ENCODE measurements at places on chromosomes 4 and X. TPM values are rescaled to one million over a fixed set of nuclear protein-coding genes. Genes with fewer than 3 reads are reported as not detected.

DNA sequence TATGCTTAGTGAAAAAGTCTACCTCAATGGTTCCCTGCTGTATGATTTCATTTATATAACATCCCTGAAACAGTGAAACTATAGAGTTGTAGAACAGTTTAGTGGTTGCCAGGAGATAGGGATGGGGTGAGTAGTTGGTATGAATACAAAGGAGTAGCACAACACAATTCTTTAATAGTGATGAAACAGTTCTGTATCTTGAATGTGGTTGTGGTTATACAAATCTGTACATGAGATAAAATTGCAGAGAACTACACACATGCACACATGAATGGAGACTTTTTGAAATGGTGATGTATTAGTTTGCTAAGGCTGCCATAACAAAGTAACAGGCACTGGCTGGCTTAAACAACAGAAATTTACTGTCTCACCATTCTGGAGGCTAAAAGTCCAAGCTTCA is 677.1 kb downstream of the ADGRL3 start:
- DNase-seq = no peak

DNA sequence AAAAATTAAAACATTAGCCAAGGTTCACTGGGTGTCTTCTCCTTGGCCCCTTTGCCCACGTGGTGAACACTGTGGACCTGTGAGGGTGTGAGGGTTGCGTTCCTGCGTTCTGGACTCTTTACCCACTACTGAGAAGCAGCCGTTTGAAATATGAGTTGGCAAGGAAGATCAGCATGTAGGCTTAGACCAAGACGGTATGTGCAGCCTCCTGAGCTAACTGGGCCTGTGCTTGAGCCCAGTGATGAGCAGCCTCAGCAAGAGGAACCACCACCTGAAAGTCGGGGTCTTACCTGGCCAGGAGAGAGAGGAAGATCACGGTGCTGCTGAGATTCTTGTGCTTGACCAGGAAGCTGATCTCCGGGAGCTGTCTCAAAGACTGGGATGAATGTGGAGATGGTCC is 19.5 kb downstream of the RGS12 start:
- no peak for DNase-seq

DNA sequence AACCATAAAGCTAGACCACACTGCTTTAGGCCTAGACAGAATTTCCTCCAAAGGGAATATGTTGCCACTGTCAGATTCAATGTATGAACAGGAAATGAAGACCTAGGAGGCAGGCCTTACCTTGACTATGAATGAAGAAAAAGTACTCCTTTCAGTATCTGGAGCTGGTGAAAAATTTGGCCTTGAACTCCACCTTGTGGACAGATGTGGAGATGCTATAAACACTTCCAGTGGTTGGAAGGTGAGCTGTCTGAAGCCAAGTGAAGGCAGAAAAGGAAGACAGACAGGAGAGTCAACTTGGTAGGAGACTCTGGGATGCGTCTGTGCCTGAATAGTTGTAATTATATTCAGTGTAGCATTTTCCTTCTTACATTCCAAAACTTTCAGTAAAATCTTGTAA is 17.2 kb downstream of the SPIN3 start:
- DNase-seq = peak; percentile 56

- DNase-seq = no peak
These were observed 2.0 kb downstream of the DIPK2B start for GRCh38 chrX:45198706-45199105.

- peak; percentile 77 for DNase-seq
These were observed 37.2 kb upstream of the FAM9C start for GRCh38 chrX:13081395-13082205.

DNA sequence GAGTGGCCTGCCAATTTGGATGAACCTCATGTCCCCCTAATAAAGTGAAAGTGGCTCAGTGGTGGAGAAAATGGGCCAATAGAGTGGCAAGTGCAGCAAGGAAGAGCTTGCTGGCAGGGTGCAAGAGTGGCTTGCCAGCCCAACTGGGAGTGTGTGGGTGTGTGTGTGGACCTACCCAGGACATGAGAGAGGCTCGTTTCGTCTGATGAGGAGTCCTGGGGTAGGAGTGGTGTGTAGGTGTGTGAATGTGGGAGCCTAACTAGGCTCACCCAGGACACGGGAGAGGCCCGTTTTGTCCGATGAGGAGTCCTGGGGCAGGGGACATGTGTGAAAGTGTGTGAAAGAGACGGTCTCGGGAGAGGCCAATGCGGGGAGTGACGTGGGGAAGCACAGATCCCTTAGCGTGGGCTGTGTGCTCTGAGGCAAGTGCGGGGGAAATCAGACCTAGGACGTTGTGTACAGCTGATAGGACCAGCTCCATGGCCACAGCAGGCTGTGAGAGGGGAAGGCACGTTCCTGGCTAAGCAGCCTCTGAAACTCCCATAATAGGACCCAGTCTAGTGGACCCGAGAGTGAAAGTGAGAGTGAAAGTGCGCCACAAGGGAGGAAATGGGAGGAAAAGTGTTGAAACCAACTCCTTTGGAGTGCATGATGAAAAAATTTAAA is 5.3 kb downstream of the GAGE10 start:
- DNase-seq = no peak

- no peak for DNase-seq
These were observed 24.3 kb downstream of the CXCL13 start for GRCh38 chr4:77629885-77630284.

GRCh38 chr4:176357359-176358082 is 37.8 kb downstream of the SPCS3 start:
- DNase-seq = peak; percentile 48

GRCh38 chr4:7938609-7939376 is 868 bp downstream of the AFAP1 start:
- DNase-seq = no peak

GRCh38 chrX:68692651-68693050 is 45.2 kb downstream of the STARD8 start:
- no peak for DNase-seq

- DNase-seq = no peak
These were observed 131.7 kb upstream of the PCDH18 start for GRCh38 chr4:137664046-137664387.

GRCh38 chr4:149031399-149031798 is 589.2 kb upstream of the NR3C2 start:
- DNase-seq = no peak

- no peak for DNase-seq
These were observed 37.7 kb upstream of the ENPP6 start for GRCh38 chr4:184255361-184255760.

DNA sequence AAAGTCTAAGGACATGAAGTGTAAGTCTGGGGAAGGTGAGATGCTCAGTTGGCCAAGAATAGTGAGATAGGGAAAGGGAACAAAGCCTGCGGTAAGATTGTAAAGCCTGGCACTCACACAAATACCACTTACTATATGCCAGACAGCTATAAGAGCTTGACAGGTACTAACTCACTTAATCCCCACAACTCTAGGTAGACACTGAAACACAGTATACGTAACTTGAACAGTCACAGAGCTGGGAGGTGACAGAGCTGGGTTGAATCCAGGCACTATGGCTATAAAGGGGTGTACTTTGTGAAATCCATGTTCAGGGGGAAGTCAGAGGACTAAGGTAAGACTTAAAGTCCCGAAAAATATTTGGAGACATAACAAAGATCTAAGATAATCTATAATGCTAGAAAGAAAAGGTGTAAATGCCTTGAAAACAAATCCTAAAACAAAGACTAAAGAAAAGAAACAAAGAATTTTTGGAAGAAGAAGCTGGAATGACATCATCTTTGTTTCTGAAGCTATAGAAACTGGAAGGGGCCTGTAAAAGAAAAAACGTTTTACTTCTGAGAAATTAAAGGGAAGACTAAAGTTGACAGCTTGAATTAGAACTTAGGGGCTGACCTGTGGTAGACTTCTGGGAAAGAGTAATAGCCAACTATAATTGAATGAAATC is 172.5 kb downstream of the PPP3CA start:
- DNase-seq = no peak

- DNase-seq = no peak
These were observed 127.9 kb downstream of the KLHL8 start for GRCh38 chr4:87092389-87093141.

- DNase-seq = no peak
These were observed 5.8 kb upstream of the CTSO start for GRCh38 chr4:155959417-155959816.

DNA sequence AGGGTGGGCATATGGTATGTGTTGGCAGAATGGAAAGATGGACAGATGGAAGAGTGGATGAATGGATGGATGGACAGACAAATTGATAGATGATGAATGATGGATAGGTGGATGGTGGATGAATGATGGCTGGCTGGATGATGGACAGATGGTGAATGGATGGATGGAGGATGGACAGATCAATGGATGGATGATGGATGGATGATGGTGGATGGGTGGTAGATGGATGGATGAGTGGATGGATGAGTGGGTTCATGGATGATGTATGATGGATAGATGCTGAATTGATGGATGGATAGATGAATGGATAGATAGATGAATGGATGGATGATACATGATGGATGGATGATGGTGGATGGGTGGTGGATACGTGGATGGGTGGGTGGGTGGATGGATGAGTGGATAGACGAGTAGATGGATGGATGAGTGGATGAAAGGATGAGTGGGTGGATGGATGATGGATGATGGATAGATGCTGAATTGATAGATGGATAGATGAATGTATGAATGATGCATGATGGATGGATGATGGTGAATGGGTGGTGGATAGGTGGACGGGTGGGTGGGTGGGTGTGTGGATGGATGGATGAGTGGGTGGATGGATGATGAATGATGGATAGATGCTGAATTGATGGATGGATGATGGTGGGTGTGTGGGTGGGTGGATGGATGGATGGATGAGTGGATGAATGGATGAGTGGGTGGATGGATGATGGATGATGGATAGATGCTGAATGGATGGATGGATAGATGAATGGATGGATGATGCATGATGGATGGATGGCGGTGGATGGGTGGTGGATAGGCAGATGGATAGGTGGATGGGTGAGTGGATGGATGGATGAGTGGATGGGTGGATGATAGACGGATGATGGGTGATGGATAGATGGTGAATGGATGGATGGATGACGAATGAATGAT is 249.6 kb downstream of the AFAP1 start:
- DNase-seq = no peak

The RNF150 gene
- polyA plus RNA-seq = not detected

The DOK7 gene
- not detected for polyA plus RNA-seq

The FAM90A26 gene
- polyA plus RNA-seq = not detected

The SH2D1A gene
- polyA plus RNA-seq = 0.74 TPM

The SLIT2 gene
- polyA plus RNA-seq = not detected

The TNIP3 gene
- polyA plus RNA-seq = 0.70 TPM

The CHRNA9 gene
- polyA plus RNA-seq = 0.09 TPM
